CD4-positive, alpha-beta T cell treated with Interleukin-4 for 4 hours (primary cell): ENCODE measurements at places on chromosomes 12 and 14.
A peak's percentile ranks its signal among the peaks of the same experiment; 100 is the strongest.

GRCh38 chr12:30358671-30359070 lies 337.0 kb downstream of the IPO8 start:
- DNase-seq = no peak

- peak; percentile 26 for DNase-seq
Observed at GRCh38 chr14:39175445-39176262, 600 bp downstream of the PNN start.

- DNase-seq = no peak
Observed at GRCh38 chr14:36078080-36078479, 98.4 kb downstream of the PTCSC3 start.

DNA sequence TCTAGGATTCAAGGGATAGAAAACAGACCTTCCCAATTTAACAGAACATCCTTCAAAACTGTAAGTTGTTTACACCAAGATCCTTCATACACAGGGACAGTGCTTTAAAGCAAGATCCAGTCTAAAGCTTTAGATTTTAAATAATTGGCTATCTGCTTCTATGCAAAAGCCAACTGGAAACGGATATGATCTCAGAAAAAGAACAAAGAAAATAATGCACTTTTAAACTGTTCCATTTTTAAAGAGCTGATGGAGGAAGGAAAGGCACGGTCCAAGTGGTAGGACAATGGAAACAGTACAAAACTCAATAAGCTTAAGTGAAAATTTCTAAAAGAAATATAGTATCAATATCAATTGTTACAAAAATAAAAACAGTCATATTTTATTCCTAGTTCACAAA lies 27.7 kb downstream of the LRP6 start:
- no peak for DNase-seq

DNA sequence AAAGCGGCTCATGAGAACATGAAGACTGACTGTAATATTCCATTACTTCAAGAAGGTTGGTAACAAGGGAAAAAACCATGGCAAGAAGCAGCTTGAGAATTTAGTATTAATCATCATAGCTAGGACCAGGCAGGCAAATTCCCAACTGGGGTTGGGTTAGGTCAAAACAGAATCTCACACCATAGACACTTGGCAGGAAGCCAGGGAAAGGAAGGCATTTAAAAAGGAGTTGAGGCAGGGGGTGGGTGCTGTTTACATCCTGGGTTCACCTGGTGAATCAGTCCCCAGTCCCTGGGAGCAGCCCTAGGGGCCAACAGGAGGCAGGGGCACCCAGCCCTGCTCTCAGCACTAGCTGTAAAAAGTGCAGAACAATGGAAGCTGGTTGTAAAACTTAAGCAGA lies 108.6 kb downstream of the EGLN3 start:
- DNase-seq = no peak

- no peak for DNase-seq
Observed at GRCh38 chr12:106378788-106379187, 21.2 kb downstream of the POLR3B start.

DNA sequence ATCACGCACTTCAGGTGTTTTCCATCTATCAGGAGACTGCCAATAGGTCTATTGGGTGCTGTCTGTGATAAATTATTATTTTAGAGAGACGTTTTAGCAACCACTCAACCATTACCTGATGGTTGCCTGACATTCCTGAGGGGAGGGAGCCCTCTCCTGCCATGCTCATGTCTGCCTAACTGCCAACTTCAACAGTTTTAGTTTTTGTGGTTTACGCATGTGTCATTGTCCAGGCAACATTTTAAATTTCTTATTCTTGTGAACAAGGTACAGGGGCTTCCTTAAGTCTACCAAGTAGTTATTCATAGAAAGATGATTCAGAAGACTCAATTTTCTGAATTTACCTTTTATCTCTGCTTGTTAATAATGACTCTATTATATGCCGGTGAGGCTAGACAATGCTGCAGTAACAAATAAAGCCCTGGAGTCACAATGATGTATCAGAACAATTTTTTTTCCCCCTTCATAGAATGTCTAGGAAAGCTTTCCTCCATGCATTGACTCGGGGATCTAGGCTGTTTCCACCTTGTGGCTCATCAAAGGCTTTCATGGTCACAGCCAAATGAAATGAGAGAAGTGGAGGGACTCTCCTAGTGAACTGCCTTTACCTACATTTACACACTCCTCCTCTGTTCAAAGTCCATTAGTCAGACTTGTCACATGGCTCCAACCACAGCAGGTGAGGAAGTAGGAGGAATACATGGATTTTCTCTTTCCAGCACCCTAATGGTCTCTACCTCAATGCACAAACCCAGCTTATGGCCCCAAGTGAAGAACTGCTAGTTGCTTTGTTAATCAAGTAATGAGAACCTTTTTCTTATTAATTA lies 225.8 kb downstream of the CRADD start:
- no peak for DNase-seq

GRCh38 chr14:93011141-93011529 lies 88.2 kb downstream of the CHGA start:
- DNase-seq = no peak

GRCh38 chr14:74605531-74606223 lies 6.4 kb downstream of the LTBP2 start:
- no peak for DNase-seq

GRCh38 chr14:88196925-88197324 lies 126.1 kb downstream of the KCNK10 start:
- DNase-seq = no peak

- no peak for DNase-seq
Observed at GRCh38 chr12:19239102-19239501, 109.6 kb downstream of the PLEKHA5 start.

DNA sequence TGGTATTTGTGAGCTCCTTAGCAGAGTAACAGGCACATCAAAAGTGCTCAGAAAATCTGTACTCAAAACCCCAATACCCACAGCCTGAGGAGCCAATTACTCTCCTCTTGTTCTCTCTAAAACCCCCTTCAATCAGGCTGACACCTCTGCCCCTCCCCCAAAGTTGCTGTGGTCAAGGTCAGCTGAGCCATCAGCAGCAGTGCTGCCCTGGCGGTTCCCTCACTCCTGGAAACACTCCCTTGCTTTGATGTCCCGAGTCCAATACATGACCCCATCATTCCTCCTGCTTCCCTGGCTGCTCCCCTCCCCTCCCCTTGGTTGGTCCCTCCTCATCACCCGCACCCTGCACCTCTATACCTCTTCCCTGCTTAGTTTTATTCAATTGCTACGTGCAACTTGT lies 57.2 kb upstream of the C14orf132 start:
- DNase-seq = no peak

DNA sequence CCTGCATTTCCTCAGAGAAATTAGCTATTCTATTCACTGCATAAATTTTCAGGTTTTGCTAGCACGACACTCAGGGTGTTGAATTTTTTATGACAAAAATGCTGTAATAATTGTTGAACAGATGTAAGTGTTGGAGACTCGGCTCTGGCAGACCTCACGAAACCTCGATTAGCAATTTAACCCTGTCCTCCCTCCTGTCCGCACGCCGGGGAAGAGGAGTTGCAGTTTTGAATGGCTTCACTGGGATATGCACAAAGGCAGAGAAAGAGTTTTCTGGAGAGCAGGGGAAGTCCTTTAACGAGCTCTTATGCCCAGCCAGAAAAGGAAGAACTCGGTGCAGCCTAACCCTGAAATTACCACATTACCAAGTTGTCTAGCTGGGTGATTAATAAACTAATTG lies 661.1 kb downstream of the VRK1 start:
- DNase-seq = no peak

DNA sequence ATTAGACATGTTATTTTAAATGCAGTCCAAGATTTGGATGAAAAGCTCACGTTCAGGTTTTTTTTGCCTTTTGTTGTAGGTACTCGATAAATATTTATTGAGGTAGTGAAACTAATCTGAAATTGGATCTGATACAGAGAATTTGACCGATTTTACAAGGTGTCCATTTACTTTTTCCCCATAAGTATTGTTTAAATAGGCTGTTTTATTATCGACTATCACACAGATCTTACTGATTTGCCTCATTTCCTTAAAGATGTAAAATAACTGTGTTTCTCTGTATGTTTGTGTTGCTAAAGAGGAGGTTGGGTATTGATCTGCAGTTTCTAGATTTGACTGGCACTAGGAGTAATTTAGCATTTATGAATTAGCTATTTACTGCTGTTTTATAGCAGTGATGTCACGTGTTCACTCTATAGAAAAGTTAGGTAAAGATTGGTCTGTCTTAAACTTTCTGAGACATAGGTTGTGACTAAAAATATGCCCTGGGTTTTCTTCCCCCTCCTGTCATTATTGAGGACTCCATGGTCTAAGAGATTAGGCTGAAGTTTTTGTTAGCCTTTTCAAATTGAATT lies 3.5 kb downstream of the RAP1B start:
- DNase-seq = no peak

DNA sequence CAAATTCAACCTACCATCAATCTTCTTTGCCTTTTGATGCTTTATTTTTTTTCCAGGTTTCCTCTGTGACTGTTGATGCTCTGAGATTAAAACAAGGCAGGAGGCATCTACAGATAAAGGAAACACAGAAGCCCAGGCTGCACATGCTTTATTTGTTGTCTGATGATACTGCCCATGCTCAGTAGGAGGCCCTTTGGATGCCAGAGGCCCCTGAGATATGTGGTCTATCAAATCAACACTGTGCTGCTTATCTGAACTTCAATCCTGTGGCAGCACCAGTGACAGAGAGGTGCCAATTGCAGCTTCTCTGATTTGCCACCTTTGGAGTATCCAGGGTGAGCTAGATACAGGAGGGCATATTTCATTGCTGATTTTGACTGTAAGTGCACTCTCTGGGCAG lies 571.3 kb upstream of the TBX3 start:
- no peak for DNase-seq

DNA sequence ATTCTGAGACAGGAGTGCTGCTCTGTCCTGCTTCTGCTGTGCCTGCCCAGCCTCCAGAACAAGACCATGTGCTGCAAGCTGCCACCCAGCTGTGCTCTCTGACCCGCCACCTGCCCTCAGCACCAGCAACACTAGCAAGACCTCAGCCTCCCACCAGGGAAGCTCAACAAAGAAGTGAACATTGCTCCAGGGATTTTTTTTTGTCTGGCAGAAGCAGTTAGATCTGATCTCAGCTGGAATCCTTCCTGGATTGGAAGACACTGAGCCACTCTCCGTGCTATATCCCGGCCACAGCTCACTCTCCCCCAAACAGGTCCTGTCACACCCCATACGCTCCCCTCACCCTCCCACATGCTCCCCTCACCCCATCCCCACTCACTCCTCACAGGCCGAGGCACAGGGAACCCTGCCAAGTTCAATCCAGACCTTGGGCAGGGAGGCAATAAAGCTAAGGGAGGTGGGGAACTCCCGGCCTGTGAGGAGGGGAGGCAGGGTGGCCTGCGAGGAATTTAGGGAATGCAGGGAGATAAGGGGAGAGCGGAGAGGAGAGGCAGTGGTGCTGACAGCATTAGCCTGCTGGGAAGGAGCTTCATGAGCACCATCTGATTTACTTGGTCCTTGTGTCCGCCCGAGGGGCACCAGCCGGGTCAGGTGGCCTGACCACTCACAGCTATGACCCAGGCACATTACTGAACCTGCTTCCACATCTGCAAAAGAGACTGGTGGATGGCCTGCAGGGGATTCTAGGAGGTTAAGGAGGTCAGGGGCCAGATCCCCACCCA lies 29.7 kb downstream of the CCDC85C start:
- no peak for DNase-seq

- peak; percentile 27 for DNase-seq
Observed at GRCh38 chr12:96985515-96986362, 78.7 kb downstream of the NEDD1 start.

- DNase-seq = no peak
Observed at GRCh38 chr14:19917955-19918518, 2.4 kb upstream of the OR4K5 start.

DNA sequence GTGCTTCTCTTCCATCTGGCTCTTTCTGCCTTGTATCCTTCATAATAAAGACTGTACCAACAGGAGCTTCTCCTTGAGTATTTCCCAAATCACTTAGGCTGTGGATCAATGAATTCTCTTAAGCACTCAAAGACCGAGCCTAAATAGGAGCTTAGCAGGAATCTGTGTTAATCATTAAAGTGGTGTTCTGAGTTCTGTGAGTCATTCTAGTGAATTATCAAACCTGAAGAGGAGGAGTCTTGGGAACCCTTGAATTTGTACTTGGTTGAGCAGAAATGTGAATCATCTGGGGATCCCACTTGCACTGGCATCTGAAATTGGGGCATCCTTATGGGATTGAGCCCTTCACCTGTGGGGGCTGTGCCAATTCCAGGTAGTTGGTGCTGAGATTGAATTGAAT lies 946.2 kb downstream of the BCL11B start:
- no peak for DNase-seq

DNA sequence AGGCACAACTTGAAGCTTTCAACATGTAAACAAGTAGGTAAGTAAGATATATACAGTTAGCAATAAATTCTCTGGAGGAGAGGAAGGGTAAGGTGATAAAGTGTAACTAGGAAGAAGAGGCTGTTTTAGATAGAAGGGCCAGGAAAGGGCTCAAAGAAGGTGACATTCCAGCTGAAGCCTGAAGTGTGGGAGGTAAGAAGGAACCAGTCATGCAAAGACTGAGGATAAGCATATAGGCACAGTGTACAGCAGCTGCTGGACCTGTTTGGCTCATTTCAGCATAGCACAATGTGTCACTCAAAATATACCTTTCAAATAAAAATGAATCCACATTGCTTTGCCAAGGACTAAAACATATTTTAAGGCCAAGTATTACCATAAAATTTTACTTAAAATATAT lies 28.6 kb upstream of the ARL1 start:
- DNase-seq = no peak

DNA sequence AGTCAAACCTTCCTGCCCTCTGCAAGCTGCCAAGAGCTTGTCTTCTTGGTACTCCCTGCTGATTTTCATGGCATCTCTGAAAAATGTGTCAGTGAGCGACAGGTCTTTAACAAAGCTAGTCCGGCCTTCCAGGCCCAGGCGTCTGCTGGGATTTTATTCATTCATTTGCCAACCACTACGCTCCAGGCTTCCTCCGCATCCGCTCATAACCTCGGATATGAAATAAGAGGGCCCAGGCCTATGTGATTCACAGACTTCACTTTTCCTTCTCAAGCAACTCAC lies 13.8 kb downstream of the TSPAN9 start:
- no peak for DNase-seq

GRCh38 chr12:116332705-116333380 lies 55.4 kb upstream of the MED13L start:
- DNase-seq = no peak

- peak; percentile 1 for DNase-seq
Observed at GRCh38 chr12:76417116-76417515, 68.9 kb upstream of the BBS10 start.

GRCh38 chr14:67491741-67492507 lies 3.4 kb upstream of the TMEM229B start:
- no peak for DNase-seq
